IgD-negative memory B cell (primary cell): ENCODE measurements at places on chromosomes 2 and 18. TPM values are rescaled to one million over a fixed set of nuclear protein-coding genes. Genes with fewer than 3 reads are reported as not detected.

C2orf15 gene
- 2.0 TPM for polyA plus RNA-seq

MGAT4A gene
- 54.6 TPM for polyA plus RNA-seq

CYP27C1 gene
- polyA plus RNA-seq: not detected

TMEM17 gene
- not detected for polyA plus RNA-seq

TUBA3D gene
- polyA plus RNA-seq: not detected
